Cortex of kidney (tissue), 1 donor: ENCODE measurements at places on chromosomes 1 and 21.

DNA sequence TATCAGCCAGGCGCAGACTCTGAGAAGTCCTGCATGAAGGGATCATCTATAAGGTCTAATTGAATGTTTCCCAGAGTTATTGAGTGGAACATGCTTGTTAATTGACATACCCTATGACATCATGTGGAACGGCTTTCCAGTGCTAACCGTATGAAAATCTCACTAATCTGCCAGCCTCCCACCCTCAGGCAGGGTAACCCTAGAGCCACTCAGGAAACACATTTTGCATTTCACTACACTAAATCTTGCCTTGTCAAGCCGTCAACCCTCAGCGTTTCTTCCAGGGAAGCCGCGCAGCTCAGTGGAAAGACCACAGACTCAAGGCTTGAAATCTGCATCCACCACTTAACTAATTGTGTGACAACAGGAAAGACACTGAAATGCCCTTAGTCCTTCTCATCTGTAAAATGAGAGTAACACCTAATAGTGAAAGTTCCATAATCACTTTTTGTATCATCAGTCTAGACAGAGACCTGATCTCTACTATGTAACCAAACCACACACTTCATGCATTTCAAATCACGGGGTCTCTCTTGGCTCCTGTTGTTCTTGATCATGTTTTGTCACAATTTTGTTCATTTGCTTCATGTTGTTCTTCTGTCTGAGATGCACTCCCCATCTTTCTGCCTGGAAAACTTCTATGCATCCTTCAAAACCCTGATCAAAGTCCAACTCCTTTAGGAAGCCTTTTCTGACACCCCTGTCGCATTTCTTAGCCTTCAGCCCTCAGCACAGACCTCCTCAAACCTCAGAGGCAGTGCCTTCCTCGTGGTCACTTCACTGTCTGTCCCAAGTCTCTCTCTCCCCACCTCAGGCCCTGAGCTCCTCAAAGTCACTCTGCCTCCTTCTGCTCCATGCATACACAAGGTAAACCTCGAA lies 246.5 kb downstream of the TOMM20 start:
- DNase-seq = no peak

GRCh38 chr1:163472651-163473248 lies 151.0 kb downstream of the NUF2 start:
- no peak for DNase-seq

GRCh38 chr1:21292984-21293536 lies 2.8 kb upstream of the ECE1 start:
- DNase-seq = no peak

- DNase-seq = no peak
These were observed 64.9 kb upstream of the BARHL2 start for GRCh38 chr1:90782046-90782445.

- no peak for DNase-seq
These were observed 77.8 kb downstream of the LHX9 start for GRCh38 chr1:197994907-197995407.

DNA sequence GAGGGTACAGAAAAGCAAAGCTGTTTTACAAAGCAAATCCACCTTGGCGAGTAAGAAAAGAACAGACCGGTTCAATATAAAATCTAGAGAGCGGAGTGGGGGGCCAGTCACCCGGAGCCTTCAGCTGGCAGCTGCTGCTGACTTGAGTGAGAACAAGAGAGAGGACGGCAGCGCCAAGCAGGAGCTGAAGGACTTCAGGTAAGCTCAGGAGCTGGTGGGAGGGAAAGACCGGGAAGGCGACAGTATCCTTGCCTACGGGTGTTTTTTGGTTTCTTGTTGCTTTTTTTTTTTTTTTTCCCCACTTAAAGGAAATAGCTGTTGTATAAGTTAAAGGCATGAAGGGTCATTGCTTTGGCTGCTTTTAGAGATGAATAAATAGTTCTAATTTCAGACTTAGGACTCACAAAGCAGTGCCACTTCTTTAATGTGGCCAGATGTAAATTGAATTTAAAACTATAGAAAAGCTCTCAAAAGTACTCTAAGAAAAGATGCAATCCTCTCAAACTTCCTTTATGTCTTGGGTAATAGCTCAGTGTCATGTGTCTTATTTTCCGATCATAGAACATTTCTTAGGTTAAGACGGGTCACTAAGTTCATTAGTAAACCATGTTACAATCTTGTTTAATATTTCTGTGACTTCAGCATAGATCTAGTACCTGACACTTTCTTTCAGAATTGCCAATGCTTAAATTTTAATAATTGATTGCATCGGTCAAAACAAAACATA lies 82.8 kb downstream of the PRDM2 start:
- no peak for DNase-seq

DNA sequence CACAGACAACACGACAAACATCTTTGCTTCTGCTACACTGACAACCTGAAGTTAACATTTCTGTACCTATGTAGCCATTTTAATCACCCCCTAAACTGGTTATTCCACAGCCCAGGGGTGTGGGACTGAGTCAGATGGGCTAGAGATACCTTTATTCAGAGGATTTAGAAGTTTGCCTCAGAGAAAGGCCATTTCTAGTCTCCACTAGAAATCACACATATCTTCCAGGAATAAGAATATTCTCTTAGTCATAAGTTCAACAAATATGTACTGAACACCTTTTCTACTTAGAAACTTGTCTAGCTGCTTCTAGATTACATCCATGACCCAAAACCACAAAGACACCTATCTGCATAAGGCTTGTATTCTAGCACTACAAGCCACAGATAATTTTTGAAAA lies 38.8 kb downstream of the ERG start:
- DNase-seq = no peak

GRCh38 chr1:114111731-114112641 lies 41.7 kb downstream of the SYT6 start:
- no peak for DNase-seq

- DNase-seq = no peak
These were observed 6.5 kb upstream of the SDHB start for GRCh38 chr1:17060306-17060749.

- DNase-seq = no peak
These were observed 3.3 kb upstream of the CNR2 start for GRCh38 chr1:23916209-23917131.

GRCh38 chr1:231814021-231814420 lies 187.4 kb downstream of the DISC1 start:
- no peak for DNase-seq

DNA sequence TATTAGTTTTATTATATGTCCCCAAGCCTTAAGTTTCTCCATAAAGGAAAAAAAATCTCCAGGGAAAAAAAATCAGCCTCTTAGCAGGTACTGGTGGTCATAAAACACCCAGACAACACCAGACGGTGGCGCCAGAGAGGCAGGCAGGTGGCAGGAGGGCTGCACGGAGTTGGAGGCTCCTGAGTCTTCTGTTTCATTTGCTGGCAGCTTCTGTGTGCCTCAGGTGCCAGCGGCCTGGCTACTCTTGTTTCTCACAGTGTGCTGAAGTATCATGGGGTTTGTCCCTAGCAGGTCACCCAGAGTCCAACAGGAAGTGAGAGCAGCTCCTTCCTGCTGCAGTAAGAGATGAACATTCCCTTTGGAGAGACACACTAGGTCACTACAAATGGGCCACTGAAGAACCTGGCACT lies 123.3 kb upstream of the GADD45A start:
- no peak for DNase-seq

GRCh38 chr1:18137759-18138345 lies 30.3 kb downstream of the IGSF21 start:
- DNase-seq = no peak

GRCh38 chr1:184497959-184498723 lies 111.3 kb downstream of the C1orf21 start:
- DNase-seq = no peak

DNA sequence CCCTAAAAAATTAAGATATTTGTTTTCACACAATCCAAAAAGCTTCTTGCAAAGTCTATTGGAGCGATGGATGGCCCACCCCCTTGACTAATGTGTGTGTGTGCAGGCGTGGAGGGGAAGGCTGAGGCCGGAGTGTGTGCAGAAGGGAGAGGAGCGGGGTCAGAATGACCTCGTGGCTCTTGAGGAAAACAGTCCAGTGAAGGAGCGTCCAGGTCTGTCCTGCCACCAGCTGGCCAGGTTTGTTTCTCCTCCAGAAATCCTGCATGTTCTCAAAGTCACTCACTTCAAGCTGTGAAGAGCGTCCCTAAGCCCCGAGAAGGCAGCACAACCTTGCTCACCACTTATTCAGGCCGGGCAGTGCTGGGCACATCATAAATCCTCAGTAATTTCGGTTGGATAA lies 69.5 kb upstream of the SSX2IP start:
- DNase-seq = no peak

DNA sequence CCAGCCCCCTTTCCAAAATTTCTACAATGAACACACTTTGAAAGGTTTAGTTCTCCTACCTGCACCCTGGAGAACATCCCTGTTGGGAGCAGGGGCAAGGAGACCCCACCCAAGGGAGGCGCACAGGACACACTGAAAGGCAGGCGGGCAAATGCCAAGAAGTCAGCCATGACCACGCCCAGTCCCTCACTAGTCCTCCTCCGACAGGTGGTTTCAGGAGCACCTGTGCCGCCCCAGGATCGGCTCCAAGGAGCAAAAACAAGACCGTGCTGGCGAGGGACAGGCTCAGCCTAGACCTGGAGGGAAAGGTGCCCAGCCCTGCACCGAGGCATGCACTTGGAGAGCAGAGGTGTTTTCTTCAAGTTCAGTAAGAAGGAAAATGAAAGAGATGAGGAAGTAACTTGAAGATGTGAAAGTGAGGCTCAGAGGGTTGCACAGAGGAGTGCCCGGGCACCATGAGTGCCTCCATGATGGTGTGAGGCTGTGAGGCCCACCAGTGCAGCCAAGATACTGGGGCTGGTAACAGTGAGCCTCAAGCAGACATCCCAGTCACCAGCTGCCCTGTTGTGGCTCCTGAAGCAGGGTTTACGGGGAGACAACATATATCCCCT lies 19.6 kb upstream of the NADK start:
- DNase-seq = no peak

GRCh38 chr1:163203561-163203960 lies 845 bp upstream of the RGS5 start:
- DNase-seq = no peak

GRCh38 chr21:31514598-31514997 lies 144.9 kb upstream of the SOD1 start:
- no peak for DNase-seq

- no peak for DNase-seq
These were observed 27.9 kb downstream of the SSBP3 start for GRCh38 chr1:54378157-54378873.

GRCh38 chr1:153763365-153764225 lies 11.6 kb upstream of the SLC27A3 start:
- DNase-seq = no peak

- no peak for DNase-seq
These were observed 1.1 kb upstream of the SMG7 start for GRCh38 chr1:183470961-183471742.

- no peak for DNase-seq
These were observed 474.5 kb upstream of the ADGRL2 start for GRCh38 chr1:81326212-81326611.

DNA sequence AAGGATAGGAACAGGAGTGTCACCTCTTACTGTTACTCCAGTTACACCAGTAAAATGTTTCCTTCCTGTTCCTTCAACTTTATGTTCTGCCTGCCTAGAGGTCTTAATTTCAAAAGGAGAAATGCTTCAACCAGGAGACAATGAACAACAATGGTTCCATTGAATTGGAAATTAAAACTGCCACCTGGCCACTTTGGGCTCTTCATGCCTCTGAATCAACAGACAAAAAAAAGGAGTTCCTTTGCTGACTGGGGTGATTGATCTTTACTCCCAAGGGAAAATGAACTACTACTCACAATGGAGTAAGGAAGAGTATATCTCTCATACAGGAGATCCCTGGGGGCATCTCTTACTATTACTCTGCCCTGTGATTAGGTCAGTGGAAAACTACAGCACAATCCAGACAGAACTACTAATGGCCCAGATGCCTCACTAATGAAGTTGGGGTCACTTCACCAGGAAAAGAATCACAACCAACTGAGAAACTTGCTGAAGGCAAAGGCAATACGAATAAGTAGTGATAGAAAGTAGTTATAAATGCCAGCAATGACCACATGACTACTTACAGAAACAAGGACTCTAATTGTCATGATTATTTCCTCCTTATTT lies 76.6 kb upstream of the PRDX6 start:
- no peak for DNase-seq

GRCh38 chr1:60101516-60101915 lies 27.9 kb upstream of the C1orf87 start:
- DNase-seq = no peak

GRCh38 chr1:100292711-100293110 lies 26.7 kb downstream of the RTCA start:
- DNase-seq = no peak

- DNase-seq = no peak
These were observed 68.0 kb downstream of the UCK2 start for GRCh38 chr1:165895451-165895871.

GRCh38 chr1:6093071-6093470 lies 47.4 kb downstream of the KCNAB2 start:
- DNase-seq = no peak

- DNase-seq = no peak
These were observed 98.2 kb upstream of the LMO4 start for GRCh38 chr1:87230501-87230900.

GRCh38 chr1:72051538-72051937 lies 230.8 kb downstream of the NEGR1 start:
- DNase-seq = no peak

GRCh38 chr1:203178083-203178482 lies 2.5 kb upstream of the MYBPH start:
- DNase-seq = no peak

DNA sequence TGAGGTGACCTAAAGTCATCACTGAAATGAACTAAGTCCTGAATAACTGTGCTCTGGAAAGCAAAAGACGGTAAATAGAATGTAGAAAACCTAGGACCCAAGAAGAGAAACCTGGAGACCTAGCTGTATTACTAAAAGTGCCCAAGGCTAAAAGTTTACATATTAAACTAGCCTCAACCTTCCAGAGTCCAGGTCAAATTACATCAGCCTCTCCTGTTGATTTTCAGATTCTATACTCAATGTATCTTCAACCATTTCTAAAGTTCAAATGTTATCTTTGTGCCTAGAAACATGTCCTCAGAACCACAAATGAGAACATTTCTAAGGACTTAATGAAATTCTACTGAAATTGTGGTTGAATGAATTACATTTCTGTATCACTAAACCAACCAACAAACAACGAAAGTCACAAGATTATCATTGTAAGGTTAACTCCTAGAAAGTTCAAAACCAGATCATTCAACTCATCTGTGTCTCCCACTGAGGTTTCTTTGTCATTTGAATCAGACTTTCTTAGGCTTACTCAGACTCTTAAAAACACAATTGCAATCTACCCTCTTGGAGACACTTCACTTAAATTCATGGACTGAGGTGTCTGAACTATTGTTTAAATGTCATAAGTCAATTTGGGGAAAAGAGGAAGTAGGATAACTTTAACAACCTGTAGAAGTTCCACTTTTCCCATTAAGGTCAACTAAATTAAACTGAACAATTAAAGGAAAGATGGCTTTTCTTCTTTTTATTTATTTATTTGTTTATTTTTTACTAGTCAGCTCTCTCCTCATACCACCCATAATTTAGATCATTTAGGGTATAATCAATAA lies 207.7 kb downstream of the BARHL2 start:
- no peak for DNase-seq

- no peak for DNase-seq
These were observed 13.7 kb upstream of the MEX3A start for GRCh38 chr1:156095906-156096508.

GRCh38 chr1:86370601-86371022 lies 25.5 kb downstream of the ODF2L start:
- no peak for DNase-seq
